H7 (cell line): ENCODE measurements at places on chromosomes 3 and 15. TPM values are rescaled to one million over a fixed set of nuclear protein-coding genes. Genes with fewer than 3 reads are reported as not detected.

Gene TOPAZ1
- total RNA-seq, result not detected in 2 replicates

DNA sequence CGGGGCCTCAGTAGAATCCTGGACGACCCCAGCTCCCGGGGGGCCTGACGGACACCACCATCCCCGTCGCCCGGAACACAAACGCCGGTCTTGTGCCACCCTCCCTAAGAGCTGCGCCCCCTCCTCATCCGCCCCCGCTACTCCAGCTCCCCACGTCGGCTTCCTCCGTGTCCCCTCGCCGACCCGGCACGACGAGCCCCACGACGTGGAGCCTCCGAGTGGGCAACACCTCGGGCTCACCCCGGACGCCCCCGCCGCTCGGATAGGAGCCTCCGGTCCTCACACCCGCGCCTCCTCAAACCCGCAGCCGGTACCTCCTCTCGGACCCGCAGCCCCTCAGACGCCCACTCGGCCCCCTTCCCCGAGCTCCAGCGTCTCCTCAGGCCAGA lies 525 bp downstream of the NPTN start:
- no peak for DNase-seq

Gene RTP3
- 0.07 TPM in 1 of 2 replicates, not detected in the other for total RNA-seq

DNA sequence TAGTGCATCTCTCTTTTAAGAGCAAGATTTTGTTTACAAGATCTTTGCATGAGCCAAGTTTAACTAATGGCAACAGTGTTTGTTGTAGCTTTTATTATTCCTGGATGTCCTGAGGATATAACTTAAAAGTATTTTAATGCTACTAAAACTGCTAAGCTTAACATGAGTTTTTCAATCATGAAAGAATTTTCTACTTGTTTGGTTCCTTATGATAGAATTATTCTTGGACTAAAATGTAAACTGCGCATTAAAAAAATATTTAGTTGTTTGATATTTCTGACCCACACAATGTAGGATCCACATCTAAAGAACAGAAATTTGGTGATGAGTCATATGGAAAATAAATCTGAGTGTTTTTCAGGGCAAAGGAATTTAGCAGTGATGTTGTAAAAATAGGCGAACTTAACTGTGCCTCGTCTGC lies 70.8 kb downstream of the RAP2B start:
- no peak for DNase-seq

DNA sequence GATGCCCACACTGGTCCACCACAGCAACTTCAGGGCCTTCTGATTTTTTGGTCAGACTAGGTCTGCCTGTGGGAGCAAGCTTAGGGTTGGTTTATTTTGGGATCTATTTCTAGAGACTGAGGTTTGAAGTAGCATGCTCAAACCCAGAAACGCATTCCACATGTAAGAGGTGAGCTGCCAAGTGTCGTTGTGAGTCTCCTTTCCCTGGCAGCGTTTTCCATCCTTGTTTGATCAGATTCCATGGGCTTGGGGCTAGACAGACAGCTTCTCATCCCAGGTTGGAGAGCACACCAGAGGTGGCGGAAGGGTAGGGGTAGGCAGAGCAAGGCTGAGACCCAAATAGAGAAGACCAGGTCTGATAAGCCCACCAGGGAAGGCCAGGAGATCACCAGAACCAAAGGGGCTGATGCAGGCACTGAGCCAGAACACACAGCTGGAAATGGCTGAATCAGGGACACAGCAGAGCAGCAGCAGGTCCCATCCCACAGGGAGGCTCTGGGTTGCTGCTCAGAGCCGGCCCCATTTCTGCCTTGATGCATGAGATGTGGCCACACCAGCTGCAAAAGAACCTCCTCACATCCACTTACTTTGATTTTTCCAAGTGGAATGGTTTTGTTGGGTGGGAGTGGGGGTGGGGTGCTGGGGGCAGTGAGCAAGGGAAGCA lies 186.8 kb downstream of the THSD4 start:
- no peak for DNase-seq

GRCh38 chr3:115517457-115518050 lies 105.8 kb upstream of the GAP43 start:
- DNase-seq, result no peak

DNA sequence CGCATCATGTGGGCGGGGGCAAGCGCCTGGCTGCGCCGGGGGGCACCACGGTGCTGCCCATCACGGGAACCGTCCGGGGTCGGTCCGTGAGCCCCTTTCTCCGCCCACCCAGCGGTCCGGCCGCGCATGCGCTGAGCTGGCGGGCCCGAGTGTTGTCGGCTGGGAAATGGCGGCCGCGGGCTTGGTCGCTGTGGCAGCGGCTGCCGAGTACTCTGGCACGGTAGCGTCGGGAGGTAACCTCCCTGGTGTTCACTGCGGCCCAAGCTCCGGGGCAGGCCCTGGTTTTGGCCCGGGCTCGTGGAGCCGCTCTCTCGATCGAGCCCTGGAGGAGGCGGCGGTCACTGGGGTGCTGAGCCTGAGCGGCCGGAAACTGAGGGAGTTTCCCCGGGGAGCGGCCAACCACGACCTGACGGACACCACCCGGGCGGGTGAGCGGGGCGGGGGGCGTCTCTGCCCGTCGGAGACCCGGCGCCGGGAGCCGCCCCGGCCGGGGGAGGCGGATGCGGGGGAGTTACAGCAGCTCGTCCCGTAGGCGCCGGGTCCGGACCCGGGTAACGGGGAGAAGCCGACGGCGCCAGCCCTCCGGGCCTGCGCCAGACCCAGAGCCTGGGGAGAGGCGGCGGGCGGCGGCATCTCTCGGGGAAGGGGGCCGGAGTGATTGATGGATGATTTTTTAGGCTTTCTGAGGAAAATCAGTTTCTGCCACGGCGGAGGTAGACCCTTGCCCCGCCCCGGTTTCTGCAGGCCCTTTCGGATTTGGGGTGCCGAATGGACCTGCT lies at the start of gene LRCH3:
Gene LRCH3, plus strand, starts transcription at position 142 of the 779 bp plus-strand sequence. Its CDS starts 25 bp downstream, at position 167.
- DNase-seq, result peak; percentile 99

Gene WDR93
- total RNA-seq, result not detected in 2 replicates

GRCh38 chr3:42019144-42019952 lies 57.4 kb upstream of the ULK4 start:
- DNase-seq, result no peak

GRCh38 chr15:40338041-40338657 lies 2.6 kb downstream of the CCDC9B start:
- DNase-seq, result peak; percentile 98

Gene CPLX3
- total RNA-seq, result 0.03 TPM in 1 of 2 replicates, not detected in the other

GRCh38 chr3:7709376-7710082 lies 792.1 kb upstream of the LMCD1 start:
- no peak for DNase-seq

DNA sequence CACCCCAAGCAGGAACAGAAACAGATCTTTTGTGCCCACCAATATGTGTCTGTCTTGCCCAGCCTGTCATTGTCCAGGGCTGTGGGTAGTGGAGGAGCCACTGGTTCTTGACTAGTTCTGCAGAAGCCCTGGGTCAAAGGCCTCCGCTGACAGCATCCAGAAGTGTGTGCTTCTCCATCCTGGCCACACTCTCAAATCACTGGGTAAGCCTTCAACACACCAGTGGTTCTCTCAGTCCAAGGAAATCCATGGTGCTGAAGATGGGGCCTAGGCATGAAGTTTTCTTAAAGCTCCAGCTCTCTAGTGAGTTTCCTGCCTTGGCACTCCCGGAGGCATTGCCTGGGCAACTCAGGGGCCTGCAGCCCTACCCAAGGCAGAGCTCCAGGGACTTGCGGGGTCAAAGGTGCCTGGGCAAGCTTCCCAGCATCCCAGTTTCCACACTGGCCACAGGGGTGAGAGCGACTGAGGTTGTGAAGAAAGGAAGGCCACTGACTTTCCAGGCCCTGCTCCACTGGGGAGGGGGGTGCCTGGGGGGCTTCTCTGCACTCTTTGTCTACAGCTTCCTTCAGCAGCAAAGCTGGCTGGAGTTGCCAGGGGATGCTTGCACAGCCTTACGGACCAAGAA lies 37.9 kb upstream of the RPL32 start:
- no peak for DNase-seq

- no peak for DNase-seq
These were observed 55.0 kb downstream of the FEZF2 start for GRCh38 chr3:62318365-62318751.

Gene TMF1
- 8.9 and 15.3 TPM in 2 replicates for total RNA-seq

Gene SYNPR
- total RNA-seq, result 0.24 and 1.4 TPM in 2 replicates

DNA sequence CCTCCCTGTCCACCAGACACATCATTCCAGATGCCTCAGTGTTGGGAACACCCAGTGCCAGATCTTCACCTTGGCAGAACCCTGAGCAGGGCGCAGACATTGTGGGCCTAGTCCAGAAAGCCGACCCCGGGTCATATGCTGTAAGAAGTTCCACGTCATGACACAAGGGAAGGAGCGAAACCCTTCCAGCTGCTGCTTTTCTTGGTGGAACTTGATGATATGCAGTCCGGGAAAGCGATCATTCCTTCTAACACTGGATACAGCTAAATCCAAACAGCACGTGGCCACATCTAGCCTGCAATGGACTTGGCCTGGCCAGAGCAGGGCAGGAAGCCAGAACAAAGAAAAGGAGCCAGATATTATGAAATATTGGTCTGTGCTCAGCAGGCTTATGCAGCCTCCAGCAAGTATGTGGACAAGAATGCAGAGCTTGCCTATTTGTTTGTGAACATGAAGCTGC lies 22.0 kb downstream of the GASK1A start:
- DNase-seq, result no peak

GRCh38 chr3:131020122-131020693 lies 6.4 kb downstream of the ASTE1 start:
- DNase-seq, result no peak

- no peak for DNase-seq
These were observed 581.1 kb upstream of the GBE1 start for GRCh38 chr3:82342521-82342920.

Gene SERINC4
- total RNA-seq, result 0.22 and 0.38 TPM in 2 replicates

GRCh38 chr3:37198996-37199395 lies 24.6 kb upstream of the LRRFIP2 start:
- no peak for DNase-seq

DNA sequence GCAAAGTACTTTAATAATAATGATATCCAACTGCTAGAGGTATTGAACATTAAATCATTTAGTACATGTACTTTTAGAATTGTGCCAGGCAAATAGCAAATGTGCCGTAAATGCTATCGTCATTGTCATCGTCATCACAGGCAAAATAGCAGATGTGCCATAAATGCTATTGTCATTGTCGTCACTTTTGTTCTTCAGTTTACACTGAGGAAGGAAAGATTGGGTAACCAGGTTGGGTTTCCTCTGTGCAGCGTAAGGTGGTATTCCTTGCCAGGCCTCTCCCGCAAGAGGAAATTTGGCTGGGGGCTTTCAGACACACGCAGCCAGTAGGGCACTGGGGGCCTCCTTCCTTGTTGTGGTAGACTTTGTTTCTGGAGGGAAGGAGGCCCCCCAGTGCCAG lies 26.4 kb downstream of the ABHD17C start:
- DNase-seq, result no peak

DNA sequence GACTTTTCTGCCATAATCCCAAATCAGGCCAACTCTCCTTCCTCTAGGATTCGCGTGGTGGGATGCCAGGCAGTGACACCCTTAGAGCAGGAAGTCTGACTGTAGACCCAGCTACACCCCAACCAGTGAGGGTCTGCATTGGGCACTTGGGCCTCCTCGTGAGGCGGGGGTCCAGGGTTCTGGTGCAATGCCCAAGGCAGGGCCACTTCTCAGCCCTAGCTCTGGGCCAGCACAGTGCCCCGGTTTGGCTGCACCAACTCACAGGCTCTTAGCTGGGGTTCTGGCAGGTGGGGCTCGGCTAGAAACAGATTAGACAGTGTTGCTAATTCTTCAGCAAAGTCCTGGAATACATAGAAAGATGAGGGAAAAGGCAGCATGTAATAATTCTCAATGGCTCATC lies 12.7 kb downstream of the CDAN1 start:
- DNase-seq, result no peak

DNA sequence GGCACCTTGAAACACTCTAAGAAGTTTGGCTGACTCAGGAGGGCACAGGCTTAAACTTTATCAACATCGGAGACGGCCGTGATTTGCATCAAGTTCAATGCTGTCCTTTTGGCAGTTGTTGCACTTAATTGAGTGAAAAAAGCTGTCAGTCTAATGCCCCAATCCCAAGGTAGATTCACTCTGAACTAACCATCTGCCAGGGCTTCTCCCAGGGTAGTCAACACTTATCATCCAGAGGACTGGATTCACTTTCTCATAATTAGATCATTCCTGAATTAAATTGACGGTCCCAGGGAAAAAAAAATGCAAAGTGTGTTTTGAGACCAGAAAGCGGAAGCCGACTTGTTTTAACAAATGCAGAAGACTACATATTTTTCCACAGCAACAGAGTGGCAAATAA lies 28.5 kb downstream of the RORA start:
- DNase-seq, result no peak

- no peak for DNase-seq
These were observed 163.4 kb upstream of the RAP2B start for GRCh38 chr3:152998591-152998990.

- DNase-seq, result no peak
These were observed 131.7 kb downstream of the TNIK start for GRCh38 chr3:171328419-171329082.

Gene CACNA2D2
- total RNA-seq, result 5.5 and 5.9 TPM in 2 replicates

DNA sequence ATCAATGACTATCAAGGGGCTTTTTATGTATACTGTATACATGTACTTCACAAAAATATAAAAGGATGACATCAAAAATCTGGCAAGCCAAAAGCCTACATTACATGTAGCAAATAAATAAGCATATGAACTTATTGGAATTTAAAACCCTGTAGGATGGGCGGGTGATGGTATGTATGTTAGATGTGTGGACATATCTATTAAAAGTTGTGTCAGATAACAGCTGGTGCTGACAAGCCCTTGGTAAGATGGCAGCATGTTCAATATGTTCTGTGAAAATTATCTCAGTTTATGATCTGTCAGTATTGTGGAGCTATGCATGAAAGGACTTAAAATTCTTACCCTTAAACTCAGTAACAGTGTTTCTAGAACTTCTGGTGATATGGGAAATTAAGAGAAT lies 20.1 kb downstream of the CTNNB1 start:
- DNase-seq, result no peak

DNA sequence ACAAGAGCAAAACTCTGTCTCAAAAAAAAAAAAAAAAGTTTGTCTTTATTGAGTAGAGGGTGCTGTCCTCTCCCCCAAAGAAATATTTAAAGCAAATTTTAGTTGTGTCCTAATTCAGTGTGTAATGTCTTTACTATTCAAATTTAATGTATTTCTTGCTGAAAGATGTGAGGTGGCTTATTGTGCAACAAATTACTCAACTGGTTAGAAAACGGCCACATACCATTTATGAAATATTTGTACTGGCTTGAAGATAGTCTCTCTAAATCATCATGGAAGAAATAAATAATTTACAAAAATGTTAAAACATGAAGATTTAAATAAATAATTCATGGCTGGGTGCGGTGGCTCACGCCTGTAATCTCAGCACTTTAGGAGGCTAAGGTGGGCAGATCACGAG lies 63.0 kb downstream of the SLTM start:
- no peak for DNase-seq

- DNase-seq, result no peak
These were observed 47.1 kb downstream of the CAPN7 start for GRCh38 chr3:15253023-15253697.
